ENCODE measurements at places on chromosomes 4 and X.

DNA sequence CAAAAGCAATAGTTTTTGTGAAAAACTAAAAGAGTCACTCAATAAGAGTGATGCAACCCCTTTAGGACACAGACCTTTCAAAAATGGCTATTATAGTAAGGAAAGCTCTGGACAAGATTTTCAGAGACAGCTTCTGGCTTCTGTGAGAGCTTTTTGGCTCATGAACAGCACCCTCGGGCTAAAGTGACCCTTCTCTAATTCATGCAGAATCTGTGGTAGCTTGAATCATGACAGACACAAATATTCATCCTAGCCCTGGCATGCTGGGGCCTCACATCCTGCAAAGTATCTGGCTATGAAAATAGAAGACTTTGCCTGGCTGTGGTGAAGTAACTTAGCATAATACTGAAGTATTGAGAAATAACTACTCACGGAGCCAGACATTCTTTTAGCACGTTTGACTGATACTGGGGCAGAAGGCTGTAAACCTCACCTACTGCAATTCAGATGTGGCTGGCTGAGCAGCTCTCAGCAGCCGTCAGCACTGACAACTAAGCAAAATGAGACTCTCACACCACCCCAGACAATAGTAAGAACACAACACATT lies 327.3 kb downstream of the MAPK10 start:
- DNase-seq = no peak

- DNase-seq = no peak
Observed at GRCh38 chr4:175308236-175308635, 390.1 kb downstream of the ADAM29 start.

DNA sequence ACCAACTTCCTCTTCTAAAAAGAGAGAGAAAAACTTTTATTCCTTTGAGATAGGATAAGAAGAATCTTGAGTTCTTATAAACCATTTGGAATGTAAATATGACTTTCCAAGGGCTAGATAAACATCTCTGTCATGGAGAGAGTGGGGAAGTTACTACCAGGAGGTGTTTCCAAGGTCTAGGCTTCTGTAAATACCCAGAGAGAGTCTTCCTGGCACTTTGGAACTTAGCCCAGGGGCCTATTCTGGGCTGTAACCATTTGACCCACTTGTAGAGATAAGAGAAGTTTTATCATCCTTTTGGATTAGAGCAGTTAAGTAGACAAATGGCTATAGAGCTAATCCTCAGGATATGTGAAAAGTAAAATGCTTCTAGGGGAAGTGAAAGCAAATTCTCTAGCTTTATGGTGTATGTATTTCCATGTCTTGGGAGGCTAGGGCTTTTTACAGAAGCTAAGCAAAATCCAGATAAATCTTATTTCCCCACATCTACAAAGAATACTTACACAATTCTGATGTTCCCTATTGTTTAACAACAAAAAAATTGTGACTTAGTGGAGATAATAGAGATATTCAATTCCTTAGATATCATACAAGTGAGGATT lies 51.1 kb downstream of the MCUB start:
- DNase-seq = no peak

DNA sequence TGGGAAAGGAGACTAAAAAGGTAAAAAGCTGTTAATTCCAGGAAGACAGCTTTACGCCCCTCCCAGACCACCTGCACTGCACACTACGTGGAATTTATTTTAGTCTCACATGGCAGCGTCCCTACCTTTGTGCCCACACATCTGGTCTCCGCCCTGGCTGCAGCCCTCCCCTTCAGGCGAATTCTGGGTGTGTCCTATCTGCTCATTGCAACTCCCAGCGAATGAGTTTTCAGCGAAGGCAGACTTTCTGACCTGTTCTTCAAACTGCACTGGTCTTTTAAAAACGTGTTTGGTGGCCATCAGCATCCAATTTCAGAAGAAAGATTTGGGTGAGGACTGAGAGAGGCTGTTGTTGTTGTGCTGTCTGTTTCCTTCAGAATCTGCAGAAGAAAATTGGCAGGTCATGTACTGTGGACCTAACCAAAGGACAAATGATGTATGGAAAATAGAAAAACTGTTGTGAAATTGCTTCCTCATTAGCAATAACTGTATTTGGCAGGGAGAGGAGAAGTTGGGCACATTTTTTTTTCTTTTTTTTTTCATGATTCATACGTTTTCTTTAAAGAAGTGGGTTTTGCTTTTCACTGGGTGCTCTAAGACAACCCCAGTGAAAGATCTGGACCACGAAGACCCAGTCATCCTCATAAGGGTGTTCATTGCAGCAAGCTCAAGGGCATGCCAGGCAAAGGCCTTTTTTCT lies 4.2 kb downstream of the TLR8 start:
- no peak for DNase-seq

- no peak for DNase-seq
Observed at GRCh38 chr4:178306565-178306964, 864.3 kb upstream of the AGA start.

Data from HS-27A (cell line).